ENCODE measurements at places on chromosomes 3 and 15. TPM values are rescaled to one million over a fixed set of nuclear protein-coding genes. Genes with fewer than 3 reads are reported as not detected.
A peak's percentile ranks its signal among the peaks of the same experiment; 100 is the strongest.

Gene PPARG
- 21.0 TPM for total RNA-seq

Gene SNURF
- 29.8 TPM for total RNA-seq

DNA sequence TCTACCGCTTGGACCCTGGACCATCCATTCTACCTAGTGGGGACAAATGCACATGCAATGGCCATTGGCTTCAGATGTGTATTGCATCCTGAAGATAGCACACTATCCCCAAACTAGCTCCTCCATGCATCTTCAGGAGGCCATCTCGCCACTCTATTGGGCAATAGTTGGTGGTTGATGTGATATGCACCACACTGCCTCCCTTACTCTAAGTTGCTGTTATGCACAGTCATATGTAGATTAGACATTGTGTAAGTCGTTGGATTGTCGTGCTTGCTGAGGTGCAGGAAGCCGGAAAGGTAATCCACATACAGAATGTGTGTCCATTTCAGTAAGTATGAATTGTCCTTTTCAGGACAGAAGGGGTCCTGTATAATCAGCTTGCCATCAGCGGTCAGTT lies 26.7 kb upstream of the PLA2G4D start:
- H3K4me3 ChIP-seq = no peak overlapping the region
- no peak for DNase-seq
- no peak overlapping the region for H3K27ac ChIP-seq
- H3K27me3 ChIP-seq = no peaks in the 10 kb centered on the region
- H3K36me3 ChIP-seq = no peaks in the 10 kb centered on the region
- no peaks in the 10 kb centered on the region for H3K4me1 ChIP-seq

Gene SUSD5
- total RNA-seq = 132 TPM

DNA sequence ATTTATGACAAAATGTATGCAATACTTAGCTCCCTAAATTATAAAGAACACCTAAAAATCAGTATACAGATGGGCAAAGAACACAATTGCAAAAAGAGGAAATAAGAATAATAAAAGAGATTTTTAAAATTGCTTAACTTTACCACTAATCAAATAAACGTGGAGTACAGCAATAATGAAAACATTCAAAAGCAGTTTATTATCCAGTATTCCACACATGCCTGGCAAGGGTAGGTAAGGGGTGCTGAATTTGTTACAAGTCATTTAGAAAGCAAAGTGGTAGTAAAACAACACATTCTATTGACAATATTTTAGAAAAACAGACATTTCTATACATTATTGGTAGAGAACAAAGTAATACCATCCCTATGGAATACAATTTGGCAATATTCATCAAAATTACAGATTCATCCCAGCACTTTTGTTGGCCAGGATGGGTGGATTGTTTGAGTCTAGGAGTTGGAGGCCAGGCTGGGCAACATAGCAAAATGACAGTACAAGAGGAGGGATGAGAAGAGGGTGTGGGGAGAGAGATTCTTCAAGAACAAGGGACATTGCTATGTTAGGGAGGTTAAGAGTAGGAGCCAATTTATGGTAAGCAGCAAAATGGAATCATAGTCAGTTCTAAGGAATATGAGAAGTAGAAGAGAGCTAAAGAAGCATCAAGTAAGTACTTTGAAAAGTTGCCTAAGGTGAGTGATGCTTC lies 3.7 kb upstream of the ACKR4 start:
- H3K27ac ChIP-seq = no peak overlapping the region
- peaks cover 4% of the 10 kb centered on the region for H3K4me1 ChIP-seq
- no peaks in the 10 kb centered on the region for H3K27me3 ChIP-seq
- no peak for DNase-seq

Gene CDHR4
- total RNA-seq = 1.1 TPM

- H3K36me3 ChIP-seq = no peaks in the 10 kb centered on the region
- H3K4me1 ChIP-seq = no peaks in the 10 kb centered on the region
- H3K4me3 ChIP-seq = no peak overlapping the region
- H3K27ac ChIP-seq = peak overlapping the region; percentile 4
Measured at GRCh38 chr15:25596644-25597562, 158.1 kb upstream of the UBE3A start.

DNA sequence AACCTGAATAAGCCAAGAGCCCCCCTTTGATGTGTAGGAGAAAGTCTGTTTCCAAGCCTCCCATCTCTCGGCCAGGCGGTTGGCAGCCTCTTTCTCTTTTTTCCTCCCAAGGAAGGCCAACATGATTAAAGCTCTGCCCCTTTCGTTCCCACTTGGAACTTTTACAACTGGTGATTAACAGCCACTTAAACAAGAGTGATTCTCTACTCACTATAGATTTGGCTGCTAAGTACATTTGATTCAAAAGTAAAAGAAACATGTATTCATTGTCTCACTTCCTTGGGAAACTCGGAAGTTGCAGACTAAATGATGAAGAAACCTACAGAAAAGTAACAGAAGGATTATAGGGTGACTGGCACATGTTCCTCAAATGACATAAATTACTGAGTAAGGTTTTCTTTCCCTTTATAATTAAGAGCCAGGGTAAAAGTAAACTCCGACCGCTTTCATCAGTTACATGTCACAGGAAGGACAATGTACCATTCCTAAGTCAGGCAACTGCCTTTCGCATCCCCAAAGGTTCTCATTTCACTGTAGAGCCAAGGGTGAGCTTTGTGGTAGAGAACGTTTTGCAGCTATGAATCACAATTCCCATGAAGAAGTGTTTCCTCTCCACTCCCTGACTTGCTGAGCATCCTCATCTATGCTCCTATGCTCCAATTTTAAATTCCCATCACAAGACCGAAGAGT lies 72.7 kb downstream of the MB21D2 start:
- no peaks in the 10 kb centered on the region for H3K4me1 ChIP-seq
- no peak overlapping the region for H3K4me3 ChIP-seq
- no peak for DNase-seq
- no peak overlapping the region for H3K27ac ChIP-seq
- no peaks in the 10 kb centered on the region for H3K27me3 ChIP-seq
- H3K36me3 ChIP-seq = no peaks in the 10 kb centered on the region

GRCh38 chr3:32842531-32842931 lies 24.7 kb downstream of the TRIM71 start:
- H3K4me3 ChIP-seq = no peak overlapping the region
- DNase-seq = no peak
- no peaks in the 10 kb centered on the region for H3K36me3 ChIP-seq

Gene LINGO1
- total RNA-seq = 1.9 TPM

Gene GLDN
- total RNA-seq = 23.0 TPM

DNA sequence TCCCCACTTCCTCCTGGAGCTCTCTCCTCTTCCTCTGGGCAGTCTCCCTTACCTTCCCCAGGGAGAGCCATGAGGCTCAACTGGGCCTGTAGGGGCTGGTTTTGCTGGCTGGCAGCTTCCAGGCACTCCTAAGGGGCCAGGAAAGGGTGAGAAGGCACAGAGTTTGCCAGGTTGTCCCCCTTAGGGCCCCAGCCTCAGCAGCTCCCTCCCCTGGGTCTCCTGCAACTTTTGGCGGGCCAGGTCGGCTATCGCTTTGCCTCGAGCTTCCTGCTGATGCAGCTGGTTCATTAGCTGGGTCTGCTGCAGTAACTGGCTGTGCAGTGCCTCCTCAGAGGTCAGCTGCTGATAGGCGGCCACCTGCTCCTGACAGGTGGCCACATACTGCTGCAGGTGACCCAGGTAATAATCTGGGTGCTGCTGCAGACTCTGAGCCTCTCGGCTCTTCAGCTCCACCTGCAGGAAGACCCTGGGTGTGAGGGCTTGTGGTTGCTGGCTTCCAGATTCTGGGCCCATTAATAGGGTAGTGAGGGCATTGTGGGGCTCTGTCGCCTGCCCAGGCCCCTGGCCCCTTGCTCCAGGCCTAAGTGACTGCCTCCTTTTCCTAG lies 29.7 kb upstream of the OR4F6 start:
- H3K36me3 ChIP-seq = no peaks in the 10 kb centered on the region
- no peaks in the 10 kb centered on the region for H3K27me3 ChIP-seq
- no peak overlapping the region for H3K4me3 ChIP-seq
- no peaks in the 10 kb centered on the region for H3K4me1 ChIP-seq
- no peak for DNase-seq

DNA sequence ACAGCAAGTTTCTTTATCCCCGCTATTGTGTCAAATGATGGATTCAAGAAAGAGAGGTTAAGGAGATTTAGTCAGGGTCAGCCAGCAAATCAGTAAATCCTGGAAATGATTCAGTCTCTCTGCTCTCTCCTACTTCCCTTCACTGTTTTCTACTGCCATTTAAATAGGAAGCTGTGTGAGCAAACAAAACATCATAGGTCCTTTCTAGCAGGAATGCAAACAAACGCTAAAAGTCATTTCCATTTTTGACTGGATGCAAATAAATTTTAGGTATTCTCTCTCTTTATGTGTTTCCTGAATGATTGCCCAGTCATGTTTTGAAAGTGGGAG lies 299.4 kb upstream of the RORA start:
- no peak for DNase-seq
- H3K36me3 ChIP-seq = no peaks in the 10 kb centered on the region
- no peak overlapping the region for H3K27ac ChIP-seq
- H3K4me1 ChIP-seq = no peaks in the 10 kb centered on the region

DNA sequence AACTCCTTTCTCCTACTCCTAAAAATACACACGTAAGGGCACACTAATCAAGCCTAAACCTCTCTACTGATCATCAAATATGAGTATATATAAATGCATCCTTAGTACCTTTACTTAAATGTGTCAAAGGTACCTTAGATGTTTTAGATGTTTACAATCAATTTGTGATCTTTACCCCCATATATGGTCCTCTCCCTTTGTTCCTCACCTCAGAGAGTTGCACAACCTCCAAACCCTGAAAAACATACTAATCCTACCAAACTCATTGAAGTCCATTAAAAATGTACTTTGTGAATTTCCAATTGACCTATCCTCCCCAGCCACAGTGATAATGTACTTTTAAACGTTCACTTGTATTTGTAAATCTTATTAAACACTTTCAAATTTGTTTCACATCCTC lies 249.1 kb downstream of the STAG1 start:
- no peaks in the 10 kb centered on the region for H3K36me3 ChIP-seq
- H3K4me1 ChIP-seq = no peaks in the 10 kb centered on the region
- H3K27me3 ChIP-seq = no peaks in the 10 kb centered on the region
- H3K27ac ChIP-seq = no peak overlapping the region
- DNase-seq = no peak
